ENCODE measurements at places on chromosomes 1 and 21. TPM values are rescaled to one million over a fixed set of nuclear protein-coding genes. Genes with fewer than 3 reads are reported as not detected.

- DNase-seq: no peak
Observed at GRCh38 chr21:17048974-17049373, 463.9 kb upstream of the CXADR start.

GRCh38 chr1:1291548-1292441 is 11.6 kb downstream of the SCNN1D start:
- no peak for DNase-seq

- no peak for DNase-seq
Observed at GRCh38 chr1:54750596-54750995, 13.7 kb downstream of the PARS2 start.

DNA sequence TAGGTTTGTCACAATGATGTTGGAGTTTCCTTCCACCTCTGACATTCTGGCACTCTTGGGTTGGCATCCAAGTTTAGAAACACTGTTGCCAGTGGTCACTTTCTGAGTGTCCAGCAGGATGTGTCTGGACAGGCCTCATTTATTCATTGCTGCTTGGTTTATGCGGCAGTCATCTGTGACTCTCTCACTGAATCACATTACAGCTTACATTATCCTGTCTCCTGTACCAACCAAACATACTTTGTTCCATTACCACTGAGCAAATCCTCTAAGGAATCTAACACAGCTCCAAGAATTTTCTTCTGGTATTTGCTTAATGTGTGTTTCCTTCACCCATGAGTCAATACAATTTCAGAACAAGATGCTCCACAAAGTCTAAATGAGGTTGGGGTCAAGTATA is 19.9 kb downstream of the SGIP1 start:
- DNase-seq: no peak

- DNase-seq: no peak
Observed at GRCh38 chr1:228745497-228745896, 10.2 kb downstream of the RHOU start.

DNA sequence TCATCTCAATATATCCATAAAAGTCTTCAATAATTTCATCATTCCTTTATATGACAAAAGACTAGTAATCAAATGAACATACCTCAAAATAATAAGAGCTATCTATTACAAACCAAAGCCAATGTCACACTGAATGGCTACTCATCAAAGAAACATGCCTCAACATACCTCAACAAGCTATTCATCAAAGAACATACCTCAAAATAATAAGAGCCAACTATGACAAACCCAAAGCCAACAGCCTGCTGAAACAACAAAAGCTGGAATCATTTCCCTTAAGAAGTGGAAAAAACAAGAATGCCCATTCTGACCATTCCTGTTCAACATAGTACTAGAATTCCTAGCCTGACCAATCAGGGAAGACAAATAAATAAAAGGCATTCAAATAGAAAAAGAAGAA is 1373.7 kb downstream of the BRINP3 start:
- no peak for DNase-seq

DNA sequence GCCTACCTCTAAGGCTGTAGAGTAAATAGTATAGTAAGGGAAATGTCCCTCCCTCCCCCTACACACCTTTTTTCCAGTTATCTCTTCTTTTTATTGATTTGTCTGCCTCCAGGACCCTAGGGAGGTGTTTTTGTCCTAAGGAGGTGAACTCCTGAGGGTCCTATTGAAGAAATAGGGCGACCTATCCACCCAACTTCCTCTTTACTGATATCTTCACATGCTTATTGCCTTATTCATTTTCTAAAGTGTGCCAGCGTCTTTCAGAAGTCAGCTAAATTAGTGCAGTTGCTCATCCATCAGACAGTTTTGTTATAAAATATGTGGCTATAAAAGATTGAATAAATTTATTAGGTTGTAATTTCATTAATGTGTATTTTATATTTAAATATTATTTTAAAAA is 5.9 kb downstream of the BACH1 start:
- no peak for DNase-seq

GRCh38 chr21:18661842-18662241 is 258.3 kb upstream of the TMPRSS15 start:
- DNase-seq: no peak

DNA sequence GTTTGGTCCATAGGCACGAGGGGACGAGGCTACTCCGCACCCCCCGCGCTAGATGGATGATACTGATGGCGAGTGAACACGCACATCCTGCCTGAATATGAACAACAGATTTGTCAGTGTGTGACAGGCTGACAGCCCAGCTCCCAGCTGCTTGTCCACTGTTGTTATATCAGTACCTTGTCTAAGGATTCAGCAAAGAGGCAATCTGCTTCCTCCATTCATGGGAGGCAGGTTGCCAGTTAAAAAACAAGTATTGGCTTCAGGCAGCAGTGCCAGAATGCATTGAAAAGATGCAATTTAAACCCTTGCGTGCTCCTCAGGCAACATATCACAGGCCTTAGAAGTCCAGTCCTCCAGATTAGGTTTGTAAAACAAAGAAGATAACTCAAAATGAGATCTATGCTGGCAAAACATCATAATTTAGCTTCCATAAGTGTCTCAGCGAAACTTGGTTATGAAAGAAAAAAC is 223.3 kb downstream of the GPATCH2 start:
- DNase-seq: no peak

DNA sequence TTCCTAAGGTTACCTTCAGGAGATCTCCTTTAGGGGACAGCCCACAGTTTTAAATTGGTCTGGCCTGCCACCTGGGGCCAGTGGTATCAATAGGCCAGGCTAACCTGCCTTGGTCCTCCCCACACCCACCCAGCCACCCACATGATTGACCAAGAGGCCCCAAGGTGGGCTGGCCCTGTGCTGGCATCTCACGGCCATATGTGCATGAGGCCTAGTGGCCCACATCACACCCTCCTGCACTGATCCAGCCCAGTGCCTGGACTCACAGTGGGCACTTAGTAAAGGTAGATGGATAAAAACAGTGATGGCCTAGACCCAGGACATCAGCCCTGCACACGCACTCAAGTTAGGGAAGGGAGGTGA is 82.0 kb downstream of the DMRTB1 start:
- no peak for DNase-seq

- DNase-seq: no peak
Observed at GRCh38 chr1:63875636-63876035, 101.8 kb downstream of the ROR1 start.

- no peak for DNase-seq
Observed at GRCh38 chr1:1137256-1138045, 21.6 kb upstream of the C1orf159 start.

GRCh38 chr1:38615680-38616079 is 243.9 kb downstream of the RRAGC start:
- DNase-seq: no peak

DNA sequence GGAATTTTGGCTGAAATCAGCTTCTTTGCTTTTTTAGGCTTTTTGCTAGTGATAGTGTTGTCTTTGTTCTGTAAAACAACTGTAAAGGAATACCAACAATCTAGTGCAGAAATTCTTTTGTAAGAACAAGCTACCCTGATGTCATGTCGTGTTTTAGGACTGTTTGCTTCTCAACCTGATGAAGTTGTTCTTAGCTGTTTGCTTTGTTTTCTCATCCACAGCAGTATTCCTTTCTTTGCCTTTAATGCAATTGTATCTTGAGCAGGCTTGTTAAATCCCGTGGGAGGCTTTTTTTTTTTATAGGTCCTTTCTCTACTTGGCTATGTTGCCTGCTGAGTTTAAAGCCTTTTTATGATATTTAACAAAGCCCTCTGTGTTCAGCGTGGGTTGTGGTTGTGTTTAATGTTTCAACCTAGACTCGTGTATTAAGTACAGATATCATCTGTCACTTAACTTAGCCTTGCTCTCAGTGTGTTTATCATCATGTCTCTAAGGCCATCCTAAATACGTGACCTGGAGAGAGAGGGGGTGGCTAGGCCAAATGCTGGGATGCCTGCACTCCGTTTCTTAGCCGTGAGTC is 31.6 kb downstream of the ADARB1 start:
- no peak for DNase-seq

INKA2 gene
- total RNA-seq: 6.2 TPM

B3GALT6 gene
- total RNA-seq: 39.8 TPM

SMCP gene
- not detected for total RNA-seq

LAMC1 gene
- total RNA-seq: 369 TPM

RPE65 gene
- total RNA-seq: not detected
